A549 (cell line): ENCODE measurements at places on chromosomes 3 and 15.
A peak's percentile ranks its signal among the peaks of the same experiment; 100 is the strongest.

GRCh38 chr15:73583544-73583943 lies 49.6 kb downstream of the NPTN start:
- no peak for DNase-seq

GRCh38 chr15:31252171-31252785 lies 74.4 kb upstream of the KLF13 start:
- DNase-seq = no peak

GRCh38 chr15:70766597-70766996 lies 3.2 kb upstream of the UACA start:
- DNase-seq = no peak

GRCh38 chr3:97825101-97825500 lies 3.3 kb downstream of the CRYBG3 start:
- DNase-seq = no peak

DNA sequence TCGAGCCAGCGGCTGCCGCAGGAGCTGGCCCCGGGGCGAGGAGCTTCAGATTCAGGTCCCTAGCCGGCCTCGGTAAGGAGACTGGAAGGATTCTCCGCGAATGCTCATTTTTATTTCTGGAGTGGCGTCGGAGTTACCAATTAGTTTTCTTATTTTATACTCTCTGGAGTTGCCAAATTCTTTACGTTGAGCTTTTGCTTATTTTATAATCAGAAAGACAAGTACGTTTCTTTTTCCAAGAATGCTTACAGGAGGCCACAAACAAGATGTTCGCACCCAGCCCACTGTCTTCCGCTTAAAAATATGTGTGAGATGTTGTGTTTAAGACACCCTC lies 453 bp upstream of the GPR156 start:
- DNase-seq = no peak

DNA sequence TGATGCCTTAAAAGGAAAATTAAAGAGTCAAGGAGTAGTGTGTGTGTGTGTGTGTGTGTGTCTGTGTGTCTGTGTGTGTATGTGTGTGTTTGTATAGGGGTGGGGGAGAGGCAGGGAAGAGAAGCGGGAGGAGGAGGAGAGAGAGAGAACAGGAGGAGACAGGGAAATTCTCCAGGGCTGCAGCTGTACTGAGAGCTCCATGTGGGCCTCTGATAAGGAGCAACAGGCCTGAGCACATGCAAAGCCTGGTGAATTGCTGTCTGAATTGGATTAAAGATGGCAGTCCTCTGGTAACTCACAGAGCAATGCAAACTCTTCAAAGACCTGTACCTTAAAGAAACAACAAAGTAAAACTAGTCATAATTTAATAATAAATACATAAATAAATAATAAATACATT lies 70.6 kb downstream of the SEMA6D start:
- no peak for DNase-seq

DNA sequence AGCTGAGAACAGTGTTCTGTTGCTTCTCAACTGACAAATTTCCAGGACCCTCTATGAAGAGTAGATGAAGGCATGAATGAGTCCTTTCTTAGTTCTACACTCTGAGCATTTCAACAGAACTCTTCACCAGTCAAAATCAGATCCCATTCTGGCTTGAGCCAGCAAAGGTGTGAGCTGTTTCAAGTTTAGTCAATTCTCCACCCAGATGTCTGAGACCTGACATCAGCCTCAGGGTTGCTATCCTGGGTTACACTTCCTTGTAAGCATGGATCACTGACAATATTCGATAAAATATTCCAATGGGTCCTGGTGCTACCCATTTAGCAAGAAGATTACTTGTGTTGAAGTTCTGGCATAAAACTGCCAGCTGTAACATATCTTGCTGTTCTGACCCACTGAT lies 97.6 kb upstream of the PPP2R3A start:
- no peak for DNase-seq

DNA sequence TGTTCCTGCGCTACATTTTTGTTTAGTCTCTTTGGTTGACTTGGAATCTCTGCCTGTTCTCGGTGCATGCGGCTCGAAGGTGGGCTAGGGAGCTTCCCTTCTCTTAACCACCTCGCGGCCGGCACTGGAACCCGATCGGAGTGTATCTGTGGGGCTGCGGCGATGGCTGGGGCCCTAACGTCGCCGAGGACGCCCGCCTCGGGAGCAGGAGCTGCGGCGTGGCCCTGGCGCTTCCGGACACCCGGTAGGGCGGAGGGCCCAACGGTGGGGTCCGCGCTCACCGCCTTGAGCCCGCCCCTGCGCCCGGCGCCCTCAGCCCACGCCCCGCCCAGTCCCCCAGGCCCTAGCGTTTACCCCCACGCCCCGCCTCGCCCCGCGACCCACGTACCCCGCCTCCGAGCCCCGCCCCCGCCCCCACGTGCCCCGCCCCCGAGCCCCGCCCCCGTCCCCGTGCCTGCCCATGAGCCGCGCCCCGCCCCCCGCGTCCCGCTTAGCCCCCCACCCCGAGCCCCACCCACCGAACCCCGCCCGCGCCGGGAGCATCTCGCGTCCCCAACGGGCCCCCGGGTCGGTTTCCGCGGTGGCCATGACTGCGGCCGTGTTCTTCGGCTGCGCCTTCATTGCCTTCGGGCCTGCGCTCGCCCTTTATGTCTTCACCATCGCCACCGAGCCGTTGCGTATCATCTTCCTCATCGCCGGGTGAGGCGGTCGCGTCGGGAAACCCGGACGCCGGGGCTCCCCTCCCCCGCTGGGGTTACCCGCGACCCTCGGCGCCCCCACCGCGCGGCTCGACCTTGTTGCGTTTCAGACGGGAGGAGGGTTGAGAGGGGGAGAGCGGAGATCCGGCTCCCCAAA lies at the start of gene APH1B:
Gene APH1B (plus strand): TSS at position 568 of the 855 bp plus-strand sequence. CDS start 19 bp downstream, at position 587.
- peak; percentile 83 for DNase-seq

GRCh38 chr15:49115062-49115461 lies 40.3 kb downstream of the COPS2 start:
- DNase-seq = no peak

GRCh38 chr3:129738172-129738571 lies 131.7 kb upstream of the PLXND1 start:
- DNase-seq = no peak

DNA sequence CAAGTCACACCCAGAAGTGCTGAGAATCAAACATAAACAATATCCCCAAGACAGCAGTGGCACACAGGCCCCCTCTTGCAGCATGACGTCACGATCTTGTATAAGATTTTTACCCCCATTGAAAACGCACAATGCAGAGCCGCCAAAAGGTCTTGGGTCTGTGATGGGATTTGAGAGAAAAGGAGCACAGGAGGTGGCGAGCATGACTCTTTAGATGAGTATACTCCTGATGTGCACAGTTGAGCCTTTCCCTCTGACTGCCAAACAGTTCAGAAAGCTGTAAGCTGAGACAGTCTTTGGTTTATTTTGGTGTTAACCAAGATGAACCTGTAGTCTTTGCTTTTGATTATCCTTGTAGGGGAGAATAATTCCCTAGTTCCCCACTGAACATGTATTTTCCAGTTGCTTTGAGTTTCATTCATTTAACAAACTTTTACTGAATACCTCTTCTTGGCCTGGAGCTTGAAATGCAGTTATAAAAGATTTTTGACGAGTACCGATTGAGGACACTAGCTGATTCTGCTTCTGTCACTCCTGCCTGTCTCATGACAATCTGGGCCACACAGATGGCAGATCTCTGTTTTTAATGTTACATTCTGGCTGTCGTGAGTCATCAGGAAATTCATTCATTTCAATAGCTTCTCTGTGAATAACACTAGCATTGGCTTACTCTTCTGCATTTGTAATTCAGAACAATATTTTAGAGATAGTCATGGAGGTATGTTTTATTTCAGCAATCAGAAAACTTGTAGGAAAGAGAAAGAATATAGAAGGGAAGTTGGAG lies 28.9 kb downstream of the CFAP91 start:
- DNase-seq = no peak

DNA sequence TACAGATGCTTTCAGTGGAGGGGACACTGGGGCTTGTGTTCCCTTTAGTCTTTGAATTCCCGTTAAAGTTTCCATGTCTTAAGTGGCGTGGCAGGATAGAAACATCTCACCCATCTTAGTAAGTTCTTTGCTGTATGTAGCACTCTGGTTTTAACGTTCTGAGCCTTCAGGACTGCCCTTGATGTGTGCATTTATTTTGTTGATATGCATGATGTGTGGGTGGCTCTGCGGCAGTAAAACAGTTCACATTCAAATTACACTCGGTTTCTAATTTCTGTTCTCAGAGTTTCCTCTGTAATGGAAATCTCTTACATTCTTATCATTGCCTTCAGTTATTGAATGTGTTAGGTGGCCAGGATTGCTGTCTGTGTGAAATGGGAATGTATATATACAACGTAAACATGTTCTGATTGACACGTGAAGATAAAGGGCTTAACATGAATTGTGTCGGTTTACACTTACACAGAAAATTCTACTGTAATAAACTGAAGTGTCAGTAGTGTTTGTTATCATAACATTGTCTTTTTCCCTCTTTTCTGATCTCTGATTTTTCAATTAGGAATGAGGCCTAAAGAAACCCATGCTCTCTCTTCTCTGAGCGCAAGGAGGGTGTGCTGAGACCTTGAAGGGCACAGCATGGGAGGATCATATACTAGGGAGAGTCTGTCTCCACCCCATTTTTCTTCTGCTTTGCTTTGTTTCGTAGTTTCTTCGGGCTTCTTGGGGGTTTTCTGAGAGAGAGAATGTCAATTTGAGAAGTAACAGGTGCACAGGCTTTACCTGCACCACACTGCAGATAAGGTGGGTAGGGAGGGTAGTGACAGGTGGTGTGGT lies 51.5 kb downstream of the IGF1R start:
- DNase-seq = no peak

DNA sequence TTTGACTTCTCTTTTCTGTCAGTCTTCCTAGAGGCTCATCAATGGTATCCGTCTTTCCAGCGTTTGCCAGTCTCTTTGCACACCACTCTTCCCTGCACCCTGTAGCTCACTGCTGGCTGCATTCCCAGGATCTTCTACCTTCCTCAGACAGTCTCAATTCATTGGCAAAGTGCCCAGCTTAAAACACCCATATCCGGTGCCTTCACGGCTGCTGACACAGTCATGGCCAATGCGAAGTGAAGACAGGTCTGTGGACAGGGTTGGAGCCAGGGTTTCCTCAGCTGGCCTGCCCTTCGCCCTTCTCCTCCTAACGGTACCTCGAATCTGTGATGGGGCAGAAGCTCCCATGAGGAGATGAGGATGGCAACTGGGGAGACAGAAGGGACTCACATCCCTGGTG lies 36.1 kb downstream of the PTH1R start:
- DNase-seq = peak; percentile 43

DNA sequence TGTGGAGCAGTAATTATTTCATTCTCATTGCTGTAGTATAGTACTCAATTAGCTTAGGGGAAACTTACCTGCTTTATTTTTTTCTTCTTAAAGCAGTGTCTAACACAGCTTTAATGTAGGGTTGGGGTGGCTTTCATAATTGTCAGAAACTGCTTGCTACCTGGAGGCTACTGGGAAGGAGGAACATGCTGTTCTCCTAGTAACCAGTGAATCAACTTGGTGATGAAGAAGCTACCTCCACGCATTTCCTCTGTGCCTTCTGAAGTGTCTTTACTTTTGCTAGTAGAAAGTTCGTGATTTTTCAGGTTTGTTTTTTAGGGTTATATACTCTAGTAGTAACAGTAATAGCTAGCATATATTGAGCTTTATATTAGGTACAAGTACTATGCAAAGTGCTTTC lies 11.5 kb downstream of the FEM1B start:
- DNase-seq = no peak

- peak; percentile 13 for DNase-seq
These were observed 32.8 kb downstream of the MYH15 start for GRCh38 chr3:108477511-108478147.

- no peak for DNase-seq
These were observed 95.0 kb upstream of the GADL1 start for GRCh38 chr3:30989276-30990030.

DNA sequence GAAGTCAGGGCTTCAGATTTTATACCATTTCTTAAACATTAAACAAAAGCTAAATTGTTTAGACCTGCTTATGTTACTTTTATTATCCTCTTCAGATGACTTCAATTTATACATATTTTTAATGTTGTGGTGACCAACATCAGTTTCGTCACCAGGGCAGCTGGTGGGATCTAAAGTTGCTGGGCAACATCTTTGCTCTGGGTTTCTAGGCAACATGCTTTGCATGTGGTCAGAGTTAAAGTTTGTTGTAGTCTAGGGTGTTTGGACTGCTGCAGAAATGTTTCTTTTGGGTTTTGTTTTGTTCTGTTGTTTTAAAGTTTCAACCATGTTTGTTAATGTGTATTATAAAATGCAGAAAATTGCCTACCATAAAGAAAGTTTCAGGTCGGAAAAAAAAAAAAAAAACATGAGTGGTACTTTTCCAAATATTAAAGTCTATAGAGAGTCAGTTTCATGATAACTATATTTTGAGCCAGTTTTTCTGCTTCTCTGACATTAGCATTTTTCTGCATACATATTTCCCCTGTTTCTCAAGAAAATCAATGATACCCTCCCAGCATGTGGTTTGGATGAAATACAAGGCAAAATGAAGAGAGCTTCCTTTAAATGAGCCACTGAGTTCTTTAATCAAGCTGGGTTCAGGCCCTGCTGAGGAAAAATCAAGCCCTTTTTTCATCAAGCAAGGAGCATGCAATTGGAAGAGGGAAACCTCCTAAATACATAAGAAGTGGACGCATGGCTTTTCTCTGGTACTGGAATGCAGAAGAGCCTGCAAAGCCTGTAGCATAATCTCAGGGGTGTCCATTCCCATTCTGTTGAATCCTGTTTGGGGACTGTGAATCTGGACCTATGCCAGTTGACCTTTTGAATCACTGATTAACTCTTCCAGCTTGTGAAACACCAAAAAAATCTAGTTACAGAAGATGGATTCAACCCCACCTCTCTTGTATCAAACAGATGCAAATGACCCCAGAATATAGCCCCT lies 35.0 kb upstream of the VGLL3 start:
- DNase-seq = no peak
